Activated naive CD8-positive, alpha-beta T cell treated with anti-CD3 and anti-CD28 coated beads, Interleukin-2, amount 50 U/mL, for 16 hours (primary cell): ENCODE measurements at places on chromosomes 5 and 9.

DNA sequence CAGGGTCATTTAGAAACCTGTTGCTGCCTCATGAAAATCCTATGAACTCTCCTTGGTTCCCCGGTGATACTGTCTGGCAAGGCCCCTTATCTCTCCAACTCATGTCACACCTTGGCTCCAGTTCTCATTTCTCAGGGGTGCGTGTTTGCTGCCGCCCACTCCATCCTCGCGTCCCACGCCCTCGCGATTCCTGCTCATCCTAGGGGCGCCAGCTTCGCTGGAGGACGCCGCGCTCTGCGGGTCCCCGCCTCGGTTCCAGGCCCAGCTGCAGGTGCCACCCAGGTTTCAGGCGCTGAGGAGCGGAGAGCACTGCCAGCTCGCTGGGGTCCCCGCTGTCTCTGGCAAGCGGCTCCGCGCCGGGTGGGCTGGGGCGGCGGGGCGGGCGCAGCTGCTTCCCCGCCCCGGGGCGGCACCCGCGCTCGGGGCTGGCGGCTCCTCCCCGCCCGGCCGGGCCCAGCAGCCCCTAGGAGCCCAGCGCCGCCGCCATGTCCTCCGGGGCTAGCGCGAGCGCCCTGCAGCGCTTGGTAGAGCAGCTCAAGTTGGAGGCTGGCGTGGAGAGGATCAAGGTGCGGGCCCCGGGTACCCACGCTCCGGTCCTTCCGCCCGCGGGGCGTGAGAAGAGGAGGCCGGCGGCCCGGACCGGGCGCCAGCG, at the start of gene GNG10:
Gene GNG10, plus strand, starts transcription at position 456 of the 652 bp plus-strand sequence. Its CDS starts 30 bp downstream, at position 486.
- DNase-seq = peak; percentile 37

DNA sequence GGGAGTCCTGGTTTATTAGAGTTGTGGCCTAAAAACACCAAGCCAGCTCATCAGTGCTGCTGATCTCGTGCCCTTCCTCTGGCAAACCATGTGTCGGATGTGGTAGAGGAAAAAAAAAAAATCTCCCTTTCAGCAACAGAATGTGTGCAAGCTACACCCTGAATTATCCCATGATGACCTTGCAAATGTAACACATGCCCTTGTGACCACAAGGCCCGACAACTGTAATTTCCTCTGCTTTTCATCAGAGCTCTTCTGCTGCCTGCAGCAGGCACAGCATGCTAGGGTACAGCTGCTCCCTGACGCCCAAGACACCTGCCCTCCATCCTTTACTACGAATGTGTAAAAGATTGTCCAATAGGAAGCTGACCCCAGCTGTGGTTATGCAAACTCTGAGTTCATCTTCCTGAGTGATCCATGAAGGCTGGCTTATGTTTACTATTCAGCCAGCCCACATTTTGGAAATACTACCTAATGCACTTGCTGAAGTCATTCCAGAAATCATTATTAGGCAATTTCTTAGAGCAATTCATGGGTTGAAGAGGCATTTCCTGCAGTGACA, 14.6 kb upstream of the BNC2 start:
- DNase-seq = no peak

GRCh38 chr9:106218854-106219253, 524.5 kb downstream of the TMEM38B start:
- no peak for DNase-seq

DNA sequence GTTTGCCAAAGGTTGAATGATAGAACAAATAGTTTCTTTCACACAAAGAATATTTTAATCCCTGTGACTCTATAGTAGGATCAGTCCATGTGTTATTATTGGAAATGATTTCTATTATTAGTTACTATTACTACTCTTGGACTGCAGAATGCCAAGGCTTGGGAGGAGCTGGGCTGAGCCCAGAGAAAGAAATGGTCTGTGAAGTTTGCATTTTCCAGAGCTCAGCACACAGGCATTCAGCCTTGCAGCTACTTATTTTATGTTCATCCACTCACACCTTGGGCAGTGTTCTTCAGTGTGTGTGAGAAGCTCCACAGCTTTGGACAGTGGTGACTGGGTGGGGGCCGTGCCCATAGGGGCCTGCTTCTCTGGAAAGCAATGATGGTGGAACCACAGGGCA, 583.1 kb downstream of the CCDC171 start:
- DNase-seq = no peak

GRCh38 chr5:142852416-142853198, 82.4 kb downstream of the ARHGAP26 start:
- DNase-seq = no peak
